ENCODE measurements at places on chromosomes 1 and 21. TPM values are rescaled to one million over a fixed set of nuclear protein-coding genes. Genes with fewer than 3 reads are reported as not detected.
A peak's percentile ranks its signal among the peaks of the same experiment; 100 is the strongest.

- no peak for ATAC-seq
Measured at GRCh38 chr1:219681876-219682275, 69.0 kb upstream of the ZC3H11B start.

GRCh38 chr1:171506525-171507304, 21.4 kb downstream of the PRRC2C start:
- ATAC-seq, result no peak

FMO3 gene
- total RNA-seq, result 1.4 TPM

PIK3R3 gene
- 5.5 TPM for total RNA-seq

LINGO4 gene
- total RNA-seq, result not detected

- ATAC-seq, result no peak
Measured at GRCh38 chr1:16207318-16208269, 4.9 kb downstream of the ARHGEF19 start.

SLC37A1 gene
- total RNA-seq, result 13.9 TPM

DNA sequence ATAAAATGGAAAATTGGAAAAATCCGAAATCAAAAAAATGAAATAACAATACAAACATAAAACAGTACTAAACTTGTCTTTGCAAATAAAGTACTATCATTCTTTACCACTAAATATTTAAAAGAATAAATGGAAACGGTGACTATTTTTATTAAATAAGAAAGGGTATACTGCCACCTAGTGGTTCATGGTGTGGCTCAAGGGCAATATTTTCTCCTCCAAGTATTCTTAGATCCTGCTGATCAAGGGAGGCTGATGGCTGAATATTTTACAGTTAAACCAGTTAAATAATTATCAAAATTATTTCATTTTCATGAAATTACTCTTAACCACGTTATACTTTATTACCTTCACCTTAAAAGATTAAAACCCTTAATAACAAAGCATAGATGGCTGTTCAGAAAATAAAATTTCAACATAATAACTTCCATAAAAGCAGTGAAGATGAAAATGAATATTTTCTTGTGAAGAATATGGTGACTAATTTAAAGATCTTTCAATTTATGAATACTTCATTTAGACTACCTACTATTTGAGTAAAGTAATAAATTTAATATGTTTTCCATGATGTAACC, 1793.9 kb downstream of the NCAM2 start:
- no peak for ATAC-seq

S1PR1 gene
- total RNA-seq, result 4.0 TPM

DNA sequence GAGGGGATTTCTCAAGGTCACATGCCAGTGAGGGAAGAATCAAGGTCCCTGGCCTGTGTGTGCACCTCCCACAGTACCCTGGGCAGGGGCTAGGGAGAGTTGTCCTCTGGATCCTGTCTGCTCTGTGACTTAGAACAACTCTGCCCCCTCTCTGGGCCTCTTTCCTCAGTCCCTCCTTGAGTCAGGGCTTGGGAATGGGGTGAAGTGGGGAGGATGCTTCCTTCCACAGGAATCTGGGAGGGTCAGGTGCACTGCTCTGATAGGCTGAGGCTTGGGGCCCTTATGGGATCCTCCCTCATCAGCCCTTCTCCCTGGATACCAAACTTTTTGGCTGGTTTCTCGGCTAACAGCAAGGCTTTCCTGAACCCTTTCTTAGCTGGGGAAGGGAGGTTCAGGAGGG, 2.5 kb downstream of the TRNP1 start:
- no peak for ATAC-seq

- ATAC-seq, result peak; percentile 84
Measured at GRCh38 chr1:202086579-202087350, 36.0 kb upstream of the GPR37L1 start.

GRCh38 chr1:14881775-14882672, 271.5 kb upstream of the TMEM51 start:
- peak; percentile 30 for ATAC-seq

DNA sequence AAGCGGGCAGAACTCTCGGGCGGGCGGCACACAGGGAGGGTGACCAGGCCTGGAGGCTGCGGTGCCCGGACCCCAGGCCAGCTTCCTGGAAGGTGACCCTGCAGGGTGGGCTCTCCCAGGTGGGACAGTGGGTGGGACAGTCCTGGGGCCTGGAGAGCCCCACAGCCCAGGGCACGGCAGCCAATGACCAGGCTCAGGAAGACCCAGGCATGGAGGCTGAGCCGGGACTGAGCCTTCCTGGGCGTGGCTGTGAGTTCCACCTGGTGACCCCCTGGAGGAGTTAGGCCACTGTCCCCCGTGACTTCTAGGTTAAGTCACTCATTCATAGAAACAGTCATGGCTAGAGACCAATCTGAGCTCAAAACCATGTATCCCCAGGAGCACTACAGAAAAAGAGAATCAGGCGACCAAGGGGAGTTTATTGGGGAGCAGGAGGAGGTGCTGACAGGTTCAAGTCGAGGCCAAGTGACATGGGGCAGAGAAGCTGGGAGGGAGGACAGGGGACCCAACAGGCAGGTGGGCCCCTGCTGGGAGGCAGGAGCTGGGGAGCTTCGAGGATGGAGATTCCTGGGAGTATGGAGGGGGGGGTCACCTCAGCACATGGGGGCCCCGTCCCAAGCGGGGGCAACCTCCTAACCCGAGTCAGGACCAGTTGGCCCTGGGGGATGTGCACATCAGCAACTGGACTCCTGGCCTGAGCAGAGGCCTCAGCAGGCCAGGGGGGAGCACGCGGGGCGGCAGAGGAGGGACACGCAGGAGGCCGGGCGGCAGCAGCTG, 1.2 kb downstream of the KRTAP10-5 start:
- ATAC-seq, result no peak

SPRR3 gene
- total RNA-seq, result 10,043 TPM

DNA sequence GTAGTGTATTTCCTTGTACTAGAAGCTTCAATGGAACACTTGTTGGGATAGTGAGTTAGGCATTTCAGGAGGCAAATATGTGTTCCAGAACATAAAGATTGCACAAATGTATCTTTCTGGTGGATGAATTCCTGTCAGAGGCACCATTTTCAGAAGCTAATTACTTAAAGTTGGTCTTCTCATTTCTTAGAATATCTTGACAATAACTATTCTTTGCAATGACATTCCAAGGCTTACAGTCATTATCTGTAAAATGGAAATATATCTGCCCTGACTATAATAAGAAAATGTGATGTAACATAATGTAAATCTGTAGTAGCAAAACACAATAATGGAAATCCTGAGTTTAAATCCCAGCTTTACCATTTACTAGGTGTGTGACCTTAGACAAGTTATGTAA, 2.7 kb downstream of the VCAM1 start:
- ATAC-seq, result no peak

DHDDS gene
- 37.1 TPM for total RNA-seq

- ATAC-seq, result no peak
Measured at GRCh38 chr1:87563211-87563610, 234.5 kb downstream of the LMO4 start.

SLC30A2 gene
- total RNA-seq, result not detected

- ATAC-seq, result peak; percentile 78
Measured at GRCh38 chr1:207619871-207620542, 24.9 kb upstream of the CR1L start.

GRCh38 chr1:232425421-232425820, 204.5 kb downstream of the SIPA1L2 start:
- no peak for ATAC-seq

WNT3A gene
- total RNA-seq, result 0.44 TPM

SLC45A3 gene
- total RNA-seq, result 1.2 TPM

TNFRSF4 gene
- 0.36 TPM for total RNA-seq

SORT1 gene
- total RNA-seq, result 60.6 TPM

FAM163A gene
- not detected for total RNA-seq

- no peak for ATAC-seq
Measured at GRCh38 chr1:30741239-30741894, 16.2 kb downstream of the LAPTM5 start.

GPR52 gene
- total RNA-seq, result 0.56 TPM

PADI2 gene
- total RNA-seq, result 0.92 TPM
